ENCODE measurements at places on chromosomes 5 and 9.

- no peak for DNase-seq
Measured at GRCh38 chr5:163947848-163948666, 442.6 kb downstream of the MAT2B start.

DNA sequence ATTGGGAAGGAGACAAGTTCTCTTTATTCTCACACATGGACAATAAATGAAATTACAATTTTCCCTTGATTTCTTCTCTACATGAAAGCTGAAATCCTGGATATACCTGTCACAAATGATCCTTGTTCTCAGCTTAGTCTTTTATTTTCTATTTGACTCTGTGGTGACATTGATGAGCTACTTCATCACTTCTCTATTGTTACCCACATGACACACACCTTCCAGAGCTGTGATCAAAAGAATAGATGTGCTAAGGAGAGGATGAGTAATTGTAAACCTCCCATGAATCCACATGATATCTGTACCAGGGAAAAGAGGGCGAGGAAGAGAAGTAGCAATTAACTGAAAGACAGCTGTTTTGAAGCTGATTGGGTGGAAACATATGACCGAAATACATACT lies 102.0 kb downstream of the CAVIN4 start:
- no peak for DNase-seq

GRCh38 chr5:175876107-175876506 lies 4.7 kb downstream of the CPLX2 start:
- DNase-seq = no peak

GRCh38 chr5:152335461-152335860 lies 69.6 kb downstream of the NMUR2 start:
- no peak for DNase-seq

GRCh38 chr9:87435189-87435880 lies 62.3 kb upstream of the DAPK1 start:
- DNase-seq = no peak

DNA sequence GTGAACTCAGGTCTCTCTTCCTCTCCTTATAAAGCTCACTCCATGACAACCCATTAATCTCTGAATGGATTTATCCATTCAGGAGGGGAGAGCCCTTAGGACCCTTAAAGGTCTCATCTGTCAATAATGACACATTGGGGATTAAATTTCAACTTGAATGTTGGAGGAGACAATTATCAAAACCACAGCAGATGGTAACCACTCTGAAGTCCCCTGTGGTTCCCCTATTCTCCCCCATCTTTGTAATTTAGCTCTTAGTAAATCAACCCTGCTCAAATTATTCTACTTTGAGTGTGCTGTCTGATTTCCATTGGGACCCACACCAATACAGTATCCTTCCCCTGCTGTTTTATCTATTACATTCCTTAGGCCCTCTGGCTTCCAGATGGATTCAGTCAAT lies 72.0 kb upstream of the RAI14 start:
- DNase-seq = no peak

GRCh38 chr9:101536351-101536750 lies 2.7 kb downstream of the RNF20 start:
- no peak for DNase-seq

- DNase-seq = no peak
Measured at GRCh38 chr9:2125906-2126305, 110.8 kb downstream of the SMARCA2 start.

DNA sequence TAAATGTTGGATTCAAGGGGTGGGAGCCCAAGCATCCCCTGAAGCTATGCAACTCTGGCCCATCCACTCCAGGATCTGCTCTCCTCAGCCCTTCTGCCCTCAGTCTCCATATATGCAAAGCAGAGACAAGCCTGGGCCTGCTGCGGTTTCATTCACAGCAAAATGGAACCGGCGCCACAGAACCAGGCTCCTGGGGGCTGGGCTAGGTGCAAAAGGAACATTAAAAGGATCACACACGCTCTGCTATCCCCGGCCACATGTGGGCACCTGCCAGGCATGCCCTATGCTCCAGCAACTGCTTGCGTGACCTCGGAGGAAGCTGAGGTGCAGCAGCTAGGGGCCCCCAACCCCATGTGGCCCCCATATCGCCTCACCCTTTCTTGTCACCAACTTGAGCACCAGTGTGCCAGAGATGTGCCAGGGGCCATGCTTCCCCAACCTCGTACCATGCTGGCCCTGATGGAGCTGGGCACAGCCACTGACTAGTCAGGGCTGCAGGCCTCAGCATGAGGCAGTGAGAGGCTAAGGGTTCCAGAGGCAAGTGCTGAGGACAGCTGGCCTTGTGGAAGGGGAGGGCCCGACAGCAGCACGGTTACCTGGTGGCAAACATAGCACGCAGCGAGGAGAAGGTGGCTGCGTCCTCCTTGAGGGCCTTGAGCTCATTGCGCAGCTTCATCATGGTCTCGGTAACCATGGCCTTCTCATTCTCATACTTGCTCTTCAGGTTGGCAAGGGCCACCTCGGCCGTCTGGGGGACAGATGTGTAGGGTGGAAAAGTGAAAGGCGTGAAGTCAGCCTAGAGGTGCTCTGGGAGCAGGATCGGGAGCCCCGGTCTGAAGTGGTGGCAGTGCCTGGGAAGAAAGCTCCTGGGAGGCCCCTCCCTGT lies 47.2 kb downstream of the BICD2 start:
- no peak for DNase-seq

DNA sequence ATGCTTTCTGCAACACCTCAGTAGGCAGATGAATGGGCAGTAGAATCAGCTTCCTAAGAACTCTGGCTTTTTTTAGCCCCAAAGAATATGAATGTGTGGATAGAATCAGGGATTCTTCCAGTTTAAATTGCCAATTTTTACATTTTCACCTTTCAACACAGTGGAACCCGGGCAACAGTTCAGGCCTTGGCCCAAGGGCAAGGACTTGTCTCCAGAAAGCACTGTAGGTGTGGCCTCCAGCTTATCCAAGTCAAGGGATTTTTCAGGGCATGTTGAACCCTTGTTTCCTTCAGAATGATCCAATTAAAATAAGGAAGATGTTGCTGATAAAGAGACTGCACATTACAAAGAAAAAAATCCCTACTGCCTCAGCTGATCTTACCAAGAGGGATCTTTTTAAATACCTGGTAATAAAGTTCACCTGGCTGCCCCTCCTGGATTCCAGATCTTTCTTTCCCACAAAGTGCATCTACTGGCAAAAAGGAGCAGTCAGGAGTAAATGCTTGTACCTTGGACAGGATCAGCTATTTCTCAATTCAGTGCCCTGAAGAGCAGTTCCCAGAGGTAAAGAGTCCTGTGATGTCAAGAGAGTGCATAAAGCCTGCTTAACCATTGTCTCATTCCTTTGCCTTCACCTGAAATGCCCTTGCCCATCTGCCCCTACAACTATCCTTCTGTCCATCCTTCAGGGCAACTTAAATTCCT lies 80.1 kb upstream of the PLPP6 start:
- DNase-seq = no peak

DNA sequence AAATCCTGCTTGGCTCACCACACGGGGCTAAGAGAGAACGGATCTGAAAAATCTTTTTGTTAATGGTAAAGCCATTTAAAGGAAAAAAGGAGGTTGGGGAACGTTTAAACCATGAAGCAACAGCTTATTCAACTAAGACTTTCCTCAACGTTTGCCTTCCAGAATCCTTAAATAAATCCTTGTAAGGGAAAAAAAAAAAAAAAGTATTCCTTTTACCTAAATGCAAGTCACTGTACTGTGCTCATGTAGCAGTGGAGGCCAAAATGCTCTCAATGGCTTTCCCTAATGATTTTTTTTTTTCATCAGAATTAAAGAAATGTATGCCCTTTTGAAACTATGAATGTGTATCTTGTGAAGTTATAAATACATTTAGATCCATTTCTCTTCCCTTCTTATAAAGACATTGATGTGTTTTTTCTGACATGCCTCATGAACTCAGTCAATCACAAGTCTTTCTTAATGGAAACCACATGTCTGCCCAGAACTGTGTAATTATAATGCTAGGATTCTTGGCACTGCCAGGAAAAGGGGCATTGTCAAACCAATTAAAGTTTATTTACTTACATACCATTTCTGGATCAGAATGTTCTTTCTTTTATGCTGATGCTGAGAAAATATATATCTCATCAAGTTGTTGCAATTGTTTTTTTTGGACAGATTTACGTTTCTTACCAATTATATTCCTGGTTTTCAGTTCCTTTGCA lies 107.5 kb downstream of the EBF1 start:
- no peak for DNase-seq

GRCh38 chr5:14463629-14464028 lies 118.0 kb upstream of the OTULINL start:
- no peak for DNase-seq

DNA sequence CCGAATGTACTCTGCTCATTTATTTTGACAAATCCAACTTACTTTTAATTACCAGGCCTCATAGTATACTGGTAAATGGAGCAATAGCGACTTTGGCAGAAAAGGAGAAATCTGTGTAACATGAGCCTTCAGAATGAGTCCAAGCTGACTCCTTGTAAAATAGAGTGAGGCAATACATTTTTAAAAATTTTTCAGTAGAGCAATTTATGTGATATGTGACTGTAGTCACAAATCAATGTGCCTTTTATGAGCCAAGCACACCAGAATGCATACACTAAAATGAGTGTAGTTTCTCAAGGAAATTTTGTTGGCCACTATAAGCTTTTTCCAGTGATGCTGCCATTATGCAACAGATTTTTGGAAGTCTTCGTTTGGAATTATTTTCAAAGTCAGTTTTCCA lies 73.8 kb downstream of the SNCAIP start:
- DNase-seq = no peak

GRCh38 chr5:159324986-159325385 lies 5.3 kb downstream of the IL12B start:
- DNase-seq = no peak

GRCh38 chr5:42745856-42746255 lies 10.8 kb upstream of the CCDC152 start:
- DNase-seq = no peak

GRCh38 chr9:134519375-134520070 lies 122.1 kb upstream of the COL5A1 start:
- no peak for DNase-seq

DNA sequence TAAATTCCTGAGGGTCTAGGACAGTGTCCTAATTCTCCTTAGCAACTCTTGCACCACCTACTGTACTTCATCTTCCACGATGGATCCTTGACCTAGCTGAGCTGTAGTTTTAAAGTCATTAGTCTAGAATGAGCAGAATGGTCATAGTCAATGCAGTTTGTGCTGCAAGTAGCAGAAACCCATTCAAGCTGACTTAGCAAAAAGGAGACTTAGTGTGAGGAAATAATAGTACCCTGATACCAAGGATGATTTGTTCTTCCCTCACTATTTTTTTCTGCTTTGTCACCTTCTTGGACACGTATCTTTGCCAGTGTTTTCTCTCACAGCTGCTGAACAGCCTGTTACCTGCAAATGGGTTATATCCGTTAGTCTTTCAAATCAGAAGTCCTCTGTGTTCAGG lies 5.3 kb downstream of the MFAP3 start:
- DNase-seq = no peak

DNA sequence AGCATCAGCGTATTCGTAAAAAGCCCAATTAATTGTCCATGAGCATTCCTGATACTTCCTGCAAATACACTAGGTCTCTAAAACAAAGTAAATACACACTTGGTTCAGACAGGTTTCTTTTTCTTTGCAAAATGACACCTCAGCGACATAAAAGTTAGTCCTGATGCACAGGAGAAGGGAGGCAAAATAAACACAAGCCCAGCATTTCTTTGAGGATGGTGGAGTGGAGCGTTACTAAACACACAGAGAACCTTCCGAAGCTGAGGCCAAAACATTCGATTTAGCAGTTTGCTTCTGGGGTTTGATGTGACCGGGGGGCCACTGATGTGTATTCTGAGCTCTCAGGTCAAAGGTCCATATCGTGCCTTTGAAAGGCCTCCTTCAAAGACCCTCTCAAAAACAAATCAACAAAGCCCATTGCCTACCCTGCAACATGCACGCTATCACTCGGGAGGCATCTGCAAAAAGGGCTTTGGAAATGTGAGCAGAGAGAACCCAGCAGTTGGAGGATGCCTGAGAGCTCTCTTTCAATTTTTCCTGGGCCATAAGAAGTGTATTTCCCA lies 268.4 kb upstream of the PANK3 start:
- DNase-seq = no peak

- no peak for DNase-seq
Measured at GRCh38 chr5:75072061-75072460, 19.7 kb upstream of the GCNT4 start.

DNA sequence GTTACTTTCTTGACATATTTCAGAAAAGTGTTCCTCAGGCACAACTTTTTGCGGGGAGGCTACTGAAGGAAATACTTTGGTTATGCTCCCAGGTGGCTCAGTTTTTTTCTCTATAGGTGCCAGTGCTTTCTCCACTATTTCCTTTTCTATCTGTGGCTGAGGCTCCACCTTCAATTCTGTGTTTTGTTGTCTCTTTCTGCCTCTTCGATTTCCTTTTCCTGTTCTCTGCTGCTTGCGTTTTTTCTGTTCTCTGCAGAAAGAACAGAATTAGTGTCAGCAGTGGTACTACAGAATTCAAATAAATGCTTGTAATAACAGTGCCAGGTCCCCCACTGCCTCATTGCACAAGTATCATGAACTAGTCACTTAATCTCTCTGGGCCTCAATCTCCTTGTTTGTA lies 7.0 kb downstream of the HEMGN start:
- no peak for DNase-seq

DNA sequence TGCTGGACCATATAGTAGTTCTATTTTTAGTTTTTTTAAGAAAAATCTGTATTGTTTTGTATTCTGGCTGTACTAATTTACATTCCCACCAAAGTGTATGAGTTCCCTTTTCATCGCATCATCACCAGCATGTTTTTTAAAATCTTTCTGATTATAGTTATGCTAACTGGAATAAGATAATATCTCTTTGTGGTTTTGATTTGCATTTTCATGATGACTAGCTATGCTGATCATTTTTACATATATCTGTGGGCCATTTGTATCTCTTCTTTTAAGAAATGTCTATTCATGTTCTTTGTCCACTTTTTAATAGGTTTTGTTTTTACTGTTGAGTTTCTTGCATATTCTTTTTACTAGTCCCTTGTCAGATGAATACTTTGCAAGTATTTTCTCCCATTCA lies 238.0 kb downstream of the FBXO4 start:
- no peak for DNase-seq

DNA sequence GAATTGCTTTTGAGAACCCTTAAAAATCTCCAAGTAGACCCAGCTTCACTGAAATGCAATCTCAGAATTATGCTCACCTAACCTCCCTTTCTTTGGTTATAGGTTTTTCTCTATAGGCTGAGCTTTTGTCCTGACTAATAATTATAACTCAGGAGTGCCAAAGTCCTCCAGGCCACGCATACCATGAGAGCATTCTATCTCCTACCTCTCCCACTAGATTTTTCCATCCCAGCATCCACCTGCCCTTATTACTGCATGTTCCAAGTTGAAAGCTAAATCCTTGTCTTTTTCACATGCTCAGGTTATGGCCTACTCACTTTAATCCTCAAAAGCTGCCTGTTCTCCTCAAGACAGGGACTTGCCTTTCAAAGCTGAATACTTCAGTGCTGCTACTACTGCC lies 22.1 kb downstream of the ZNF346 start:
- DNase-seq = no peak

DNA sequence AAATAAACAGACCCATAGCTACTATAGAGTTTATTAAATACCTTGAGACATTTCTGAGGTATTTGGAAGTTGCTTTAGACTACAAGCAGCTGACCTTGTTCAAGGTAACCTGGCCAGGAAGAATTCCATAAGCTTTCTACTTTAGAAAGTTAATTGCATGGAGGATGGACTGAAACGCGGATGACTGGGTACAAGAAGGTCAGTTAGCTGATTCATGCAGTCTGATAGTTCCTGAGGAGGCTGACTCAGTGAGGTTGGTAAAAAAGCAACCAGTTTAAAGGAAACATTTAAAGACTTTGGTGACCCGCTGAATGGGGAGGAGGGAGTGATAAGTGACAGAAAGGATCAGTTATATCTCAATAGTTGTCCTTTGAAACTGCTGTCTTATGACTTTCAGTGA lies 670.1 kb upstream of the CDH9 start:
- DNase-seq = no peak
